ENCODE measurements at places on chromosomes 12 and 14.

- DNase-seq = no peak
Observed at GRCh38 chr12:75291014-75291413, 39.1 kb downstream of the CAPS2 start.

GRCh38 chr12:120474616-120474960 is 5.0 kb upstream of the SRSF9 start:
- peak; percentile 90 for DNase-seq

DNA sequence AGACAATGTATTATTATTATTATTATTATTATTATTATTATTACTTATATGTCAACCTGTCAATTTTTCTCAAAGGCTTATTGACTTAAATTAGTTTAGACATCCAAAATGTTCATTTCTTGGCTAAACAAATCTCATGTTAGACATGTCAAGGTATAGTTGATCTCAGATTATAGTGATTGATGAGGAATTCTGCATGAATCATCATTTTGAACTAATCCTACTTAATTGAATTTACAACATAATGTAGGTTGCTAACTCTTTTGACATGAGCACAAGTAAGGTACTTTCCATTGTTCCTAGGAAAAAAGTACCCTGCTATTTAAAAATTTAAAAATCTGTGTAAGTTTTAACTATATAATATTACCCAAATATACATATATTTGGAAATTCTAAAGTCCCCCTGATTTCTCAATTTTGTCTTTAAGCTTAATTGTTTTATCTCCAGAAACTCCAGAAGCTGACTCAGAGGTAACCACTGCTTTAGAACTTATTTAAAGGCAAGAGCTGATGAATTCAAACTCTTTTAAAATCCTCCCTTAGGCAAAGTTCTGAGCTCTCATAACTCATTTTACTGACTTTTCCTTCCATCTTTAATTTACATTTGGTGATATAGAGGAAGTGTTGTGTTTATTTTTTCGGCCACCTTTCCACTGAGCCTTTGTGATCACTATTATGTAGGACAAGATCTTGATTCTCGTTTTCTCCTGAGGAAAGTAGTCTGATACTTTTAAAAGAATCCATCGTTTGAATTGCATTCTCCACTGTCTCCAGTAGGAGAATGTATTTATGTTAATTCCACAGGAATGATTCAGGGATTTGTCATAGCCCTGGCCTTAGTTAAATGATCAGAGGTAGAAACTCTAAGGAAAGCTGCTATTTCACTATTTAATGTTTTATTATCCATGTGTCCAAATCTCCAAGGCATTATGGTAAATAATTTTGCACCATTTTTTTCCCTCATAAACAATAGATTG is 1304.5 kb downstream of the AACS start:
- no peak for DNase-seq

GRCh38 chr12:19273482-19274330 is 144.2 kb downstream of the PLEKHA5 start:
- peak; percentile 83 for DNase-seq

- no peak for DNase-seq
Observed at GRCh38 chr12:110798461-110798860, 48.3 kb upstream of the CCDC63 start.

GRCh38 chr12:90233168-90234100 is 524.8 kb upstream of the ATP2B1 start:
- no peak for DNase-seq

DNA sequence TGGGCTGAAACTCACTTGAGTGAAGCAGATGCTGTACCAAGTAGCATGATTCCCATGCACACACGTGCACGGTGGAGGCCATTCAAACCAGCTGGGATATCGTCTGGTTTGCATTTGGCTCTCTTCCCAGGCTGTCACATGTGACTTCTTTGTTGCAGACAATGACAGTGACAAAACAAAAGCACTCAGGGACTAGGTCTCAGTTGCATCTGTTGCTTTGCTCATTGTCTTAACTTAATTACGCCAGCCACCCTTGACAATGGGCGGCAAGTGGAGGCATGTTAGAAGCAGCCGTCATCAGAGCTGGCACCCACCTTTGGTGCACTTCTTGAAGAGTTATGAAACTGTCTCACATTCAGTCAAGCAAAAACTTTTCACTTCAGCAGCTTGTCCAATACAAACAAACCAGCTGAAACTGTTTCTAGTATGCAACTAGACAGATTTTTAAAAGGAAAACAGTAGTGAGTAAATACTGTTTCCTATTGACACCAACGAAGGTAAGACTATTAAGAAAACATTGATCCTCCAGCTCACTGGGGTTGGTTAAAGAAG is 74.3 kb downstream of the IGF1 start:
- DNase-seq = no peak

- no peak for DNase-seq
Observed at GRCh38 chr14:54535126-54535525, 25.4 kb downstream of the CGRRF1 start.

DNA sequence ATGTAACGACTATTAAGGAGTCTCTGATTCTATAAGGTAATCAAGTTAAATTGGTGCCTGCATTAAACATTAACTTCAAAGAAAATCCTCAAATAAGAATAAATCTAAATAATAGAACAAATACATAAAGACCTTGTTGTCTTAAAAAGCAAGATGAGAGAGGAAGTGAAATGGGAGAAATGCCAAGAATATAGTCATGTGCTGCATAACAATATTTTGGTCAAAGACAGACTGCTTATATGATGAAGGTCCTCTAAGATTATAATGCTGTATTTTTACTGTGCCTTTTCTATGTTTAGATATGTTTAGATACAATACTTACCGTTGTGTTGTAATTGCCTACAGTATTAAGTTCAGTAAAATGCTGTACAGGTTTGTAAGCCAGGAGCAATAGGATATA is 213.6 kb downstream of the C12orf42 start:
- DNase-seq = no peak

- no peak for DNase-seq
Observed at GRCh38 chr12:24424376-24424775, 474.9 kb upstream of the SOX5 start.

DNA sequence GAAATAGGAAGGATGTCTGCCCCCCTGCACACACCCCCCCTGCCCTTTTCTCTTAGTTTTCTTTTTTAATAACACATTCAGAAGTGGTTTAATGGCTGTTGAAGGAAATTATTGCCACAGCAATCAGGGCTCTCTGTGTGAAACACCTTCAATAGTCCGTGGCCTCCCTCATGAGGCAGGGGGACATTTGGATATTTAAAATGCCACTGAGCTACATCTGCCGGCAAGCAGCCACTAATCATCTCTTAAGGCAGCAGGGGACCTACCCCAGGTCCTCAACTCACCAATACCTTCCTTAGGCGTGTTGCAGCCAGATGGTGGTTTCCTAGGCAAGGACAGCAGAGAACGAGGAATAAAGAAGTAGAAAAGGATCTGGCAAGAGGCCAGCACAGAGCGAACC is 283.2 kb downstream of the TTC8 start:
- no peak for DNase-seq

- DNase-seq = no peak
Observed at GRCh38 chr14:33728010-33728498, 222.8 kb downstream of the EGLN3 start.
